Right renal pelvis (tissue), 4 donors: ENCODE measurements at places on chromosomes 11 and 22.
A peak's percentile ranks its signal among the peaks of the same experiment; 100 is the strongest.

- no peak for DNase-seq
Observed at GRCh38 chr11:94754335-94754734, 13.8 kb upstream of the AMOTL1 start.

DNA sequence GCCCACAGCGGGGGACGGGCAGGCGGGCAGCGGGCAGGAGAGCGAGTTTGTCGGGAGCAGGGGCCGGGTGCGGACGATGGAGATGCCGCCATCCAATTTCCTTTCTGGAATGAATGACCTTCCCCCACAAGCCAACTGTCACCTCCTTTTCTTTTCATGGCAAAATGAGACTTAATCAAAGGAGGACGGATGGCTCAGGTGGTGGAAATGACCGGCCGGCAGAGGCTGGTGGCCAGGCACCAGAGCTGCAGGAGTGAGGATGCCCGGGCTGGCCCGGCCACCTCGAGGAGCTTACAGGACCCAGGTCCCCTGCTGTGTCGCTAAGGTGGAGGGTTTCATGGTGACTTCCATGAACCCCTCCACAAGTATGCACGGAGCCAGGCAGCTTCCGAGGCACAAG lies 11.7 kb downstream of the SHISAL1 start:
- no peak for DNase-seq

- DNase-seq, result no peak
Observed at GRCh38 chr11:111372538-111372937, 6.5 kb downstream of the POU2AF1 start.

DNA sequence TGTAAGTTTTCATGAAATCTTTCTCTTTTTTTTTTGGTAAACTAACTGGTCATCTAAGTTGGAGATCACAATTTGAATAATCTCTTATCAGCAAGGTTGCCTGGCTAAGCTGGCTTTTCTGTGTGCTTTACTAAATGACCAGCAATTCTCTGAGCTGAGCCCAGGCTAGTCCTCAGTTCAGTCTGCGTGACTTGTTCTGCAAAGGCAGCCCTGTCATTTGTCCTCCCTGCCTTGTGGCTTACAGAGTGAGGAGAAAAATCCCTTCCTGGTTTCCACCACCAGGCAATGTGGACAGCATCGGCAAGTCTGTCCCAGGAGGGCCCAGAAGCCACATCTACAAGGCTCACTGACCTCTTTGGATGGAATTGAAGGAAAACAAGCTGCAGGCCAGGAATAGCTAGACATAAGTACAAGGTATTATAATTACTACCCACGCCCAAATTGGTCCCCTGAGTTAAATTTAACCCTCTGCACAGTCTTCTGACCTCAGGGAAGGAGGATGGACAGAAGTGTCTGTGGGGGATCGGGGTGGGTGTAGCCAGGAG lies 108.6 kb downstream of the SCN3B start:
- DNase-seq, result no peak

- DNase-seq, result no peak
Observed at GRCh38 chr11:72759468-72759985, 7.3 kb upstream of the ARAP1 start.

DNA sequence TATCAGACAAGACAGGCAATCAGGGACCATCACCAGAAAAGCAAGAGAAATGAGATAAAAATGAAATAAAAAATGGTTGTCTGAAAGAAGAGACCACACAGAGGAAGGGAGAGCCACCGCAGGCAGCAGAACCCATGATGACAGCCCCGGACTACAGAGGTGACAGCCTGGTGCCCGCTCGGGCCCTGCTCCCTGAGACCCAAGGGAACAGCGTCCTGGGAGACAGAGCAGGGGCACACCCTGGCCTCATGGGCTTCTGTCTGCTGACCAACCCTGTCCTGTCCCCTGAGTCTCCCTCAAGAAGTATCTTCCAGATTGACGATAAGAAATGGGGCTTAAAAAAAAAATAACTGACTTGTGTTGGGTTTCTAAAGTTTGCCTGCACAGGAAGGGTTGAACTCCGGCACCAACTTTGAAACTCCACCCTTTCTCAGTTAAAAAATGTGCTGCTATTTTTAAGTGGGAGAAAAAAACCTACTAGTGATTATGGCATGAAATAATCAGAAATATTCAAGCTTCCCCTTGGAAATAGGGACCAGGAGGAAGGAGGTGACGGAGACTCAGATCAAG lies 70.1 kb upstream of the TTLL12 start:
- no peak for DNase-seq

DNA sequence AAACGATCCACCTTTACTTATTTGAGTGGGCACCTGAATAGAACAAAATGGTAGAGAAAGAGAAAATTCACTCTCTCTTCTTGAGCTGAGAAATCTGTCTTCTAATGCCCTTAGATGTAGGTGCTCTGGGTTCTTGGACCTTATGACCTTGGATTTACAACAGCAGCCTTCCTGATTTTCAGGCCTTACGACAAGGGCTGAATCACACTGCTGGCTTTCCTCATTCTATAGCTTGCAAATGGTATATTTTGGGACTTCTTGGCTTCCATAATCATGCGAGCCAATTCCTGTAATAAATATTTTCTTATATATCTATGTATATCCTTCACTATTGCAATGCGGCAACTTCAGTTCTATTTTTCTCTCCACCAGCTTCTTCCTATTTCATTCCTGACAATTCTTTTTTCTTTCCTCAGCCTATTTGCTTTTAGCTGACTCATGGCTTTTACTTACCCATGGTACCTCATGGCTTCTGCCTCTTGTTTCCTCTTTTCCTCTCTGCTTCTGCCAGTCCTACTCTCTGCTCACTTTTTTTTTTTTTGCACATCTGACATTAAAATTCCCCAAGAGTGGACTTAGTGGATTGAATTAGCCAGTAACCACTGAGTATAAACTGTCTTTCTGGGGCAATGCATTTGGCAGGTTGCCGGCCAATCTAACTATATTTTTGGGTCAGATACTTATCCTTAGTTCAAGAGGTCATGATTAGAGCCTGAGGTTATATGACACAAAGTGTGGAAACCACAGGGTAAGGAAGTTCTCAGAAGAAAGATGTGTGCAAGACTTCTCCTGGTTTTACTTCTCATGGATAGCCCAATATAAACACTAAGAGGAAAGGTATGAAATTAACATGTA lies 359.5 kb downstream of the TMEM135 start:
- no peak for DNase-seq

DNA sequence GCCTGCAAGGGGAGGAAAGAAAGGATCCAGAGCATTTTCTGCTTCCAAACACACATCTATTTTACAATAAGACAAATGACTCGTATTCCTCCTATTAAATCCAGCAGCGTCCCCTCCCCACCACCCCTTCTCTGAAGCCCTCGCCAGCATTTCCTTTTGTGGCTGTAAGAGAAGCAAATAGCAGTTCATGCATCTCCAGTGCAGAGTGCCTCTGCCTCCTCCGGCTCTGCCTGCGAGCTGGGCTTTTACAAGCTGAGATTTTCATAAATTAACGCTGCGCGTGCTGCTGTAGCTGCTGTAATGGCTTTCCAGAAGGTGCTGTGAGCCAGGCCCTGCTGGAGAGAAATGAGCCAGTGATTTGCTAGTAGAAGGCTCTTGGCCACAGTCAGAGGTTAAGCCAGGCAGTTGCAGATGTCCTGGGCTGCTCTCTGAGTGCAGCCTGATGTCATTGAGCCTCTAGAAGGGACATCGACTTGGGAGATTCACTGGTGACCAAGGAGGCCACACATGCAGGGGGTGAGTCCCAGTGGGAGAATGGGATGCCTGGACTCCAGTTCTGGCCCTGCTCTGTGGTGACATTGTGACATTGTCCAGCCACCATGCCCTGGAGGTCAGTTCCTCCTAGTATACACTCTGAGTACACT lies 134.5 kb upstream of the NAV2 start:
- DNase-seq, result no peak

DNA sequence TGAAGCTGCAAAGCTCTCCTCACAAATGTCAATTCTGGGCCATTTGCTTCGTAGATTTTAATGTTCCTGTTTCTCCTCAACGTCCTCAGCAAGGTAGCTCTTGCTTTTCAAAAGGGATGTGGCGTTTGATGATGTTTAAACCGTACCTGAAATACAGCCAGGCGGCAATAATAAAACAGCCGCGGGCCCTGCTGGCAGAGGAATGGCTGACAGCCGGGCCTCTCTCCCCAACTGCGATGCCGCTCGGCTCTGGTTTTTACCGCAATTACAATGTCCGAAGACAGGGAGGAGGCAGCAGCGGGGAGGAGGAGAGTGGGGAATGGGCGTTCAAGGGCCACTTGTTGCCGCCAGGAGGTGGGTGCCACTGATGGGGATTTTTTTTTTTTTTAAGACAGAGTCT lies 27.5 kb downstream of the MACROD1 start:
- DNase-seq, result no peak

- DNase-seq, result no peak
Observed at GRCh38 chr11:47616726-47617416, 22.7 kb upstream of the C1QTNF4 start.

- no peak for DNase-seq
Observed at GRCh38 chr11:12069066-12069676, 41.2 kb upstream of the MICAL2 start.

DNA sequence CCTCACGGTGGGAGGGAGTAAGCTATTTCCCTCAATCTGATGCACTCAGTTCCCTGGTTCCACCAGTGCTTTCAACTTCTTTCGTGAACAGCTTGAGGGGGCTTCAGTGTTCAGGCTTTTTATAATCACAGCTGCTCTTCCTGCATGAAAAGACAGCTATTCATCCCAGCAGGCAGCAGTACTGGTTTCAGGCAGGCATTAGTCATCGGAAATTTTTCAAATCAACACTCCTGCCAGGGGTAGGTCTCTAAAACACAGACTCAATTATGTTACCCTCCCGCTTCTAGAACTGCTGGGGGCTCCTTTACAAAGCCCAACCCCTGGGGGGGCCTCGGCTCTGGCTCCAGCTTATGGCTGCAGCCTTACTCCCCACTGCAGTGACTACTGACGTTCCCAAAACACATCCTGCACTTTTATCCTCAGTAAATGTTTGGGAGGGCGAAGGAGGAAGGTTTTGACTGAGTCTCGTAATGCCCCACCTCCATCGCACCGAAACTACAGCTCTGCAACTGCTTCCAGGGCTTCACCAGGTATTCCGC lies 5.8 kb downstream of the POLDIP3 start:
- DNase-seq, result no peak

DNA sequence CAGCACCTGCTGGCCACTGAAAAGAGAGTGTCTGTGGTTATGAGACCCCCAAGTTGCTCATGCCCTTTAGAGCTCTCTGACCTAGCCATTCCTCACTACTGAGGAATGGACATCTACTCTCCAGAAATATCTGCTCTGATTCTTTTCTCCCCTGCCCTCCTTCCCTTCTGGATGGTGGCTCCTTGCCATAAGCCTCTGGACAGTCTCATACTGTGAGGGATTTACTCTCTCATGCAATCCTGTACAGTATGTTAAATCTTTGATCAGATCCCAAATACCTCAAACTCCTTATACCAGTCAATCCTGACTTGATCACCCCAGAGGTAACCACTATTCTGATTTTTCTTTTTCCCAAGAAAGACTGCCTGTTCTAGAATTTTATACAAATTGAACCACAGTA lies 80.7 kb downstream of the ARHGAP20 start:
- no peak for DNase-seq

GRCh38 chr11:70547821-70548670 lies 149.7 kb downstream of the CTTN start:
- no peak for DNase-seq

DNA sequence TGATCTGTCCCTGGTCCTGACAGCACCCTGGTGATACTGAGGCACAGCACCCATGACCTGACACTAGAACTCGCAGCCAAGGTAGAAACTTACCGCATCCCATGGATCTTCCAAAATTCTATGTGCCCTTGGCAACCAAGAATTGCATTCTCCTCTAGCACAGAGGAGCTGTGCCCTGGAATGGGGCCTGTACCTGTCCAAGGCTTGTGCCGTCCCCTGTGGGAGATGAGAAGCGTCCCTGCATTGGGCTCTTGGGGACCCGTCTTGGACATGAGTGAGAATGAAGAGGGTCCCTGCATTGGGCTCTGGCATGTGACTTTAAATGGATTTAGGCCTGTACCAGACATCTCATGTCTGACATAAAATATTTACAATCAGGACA lies 67.1 kb downstream of the GGTLC2 start:
- DNase-seq, result no peak

DNA sequence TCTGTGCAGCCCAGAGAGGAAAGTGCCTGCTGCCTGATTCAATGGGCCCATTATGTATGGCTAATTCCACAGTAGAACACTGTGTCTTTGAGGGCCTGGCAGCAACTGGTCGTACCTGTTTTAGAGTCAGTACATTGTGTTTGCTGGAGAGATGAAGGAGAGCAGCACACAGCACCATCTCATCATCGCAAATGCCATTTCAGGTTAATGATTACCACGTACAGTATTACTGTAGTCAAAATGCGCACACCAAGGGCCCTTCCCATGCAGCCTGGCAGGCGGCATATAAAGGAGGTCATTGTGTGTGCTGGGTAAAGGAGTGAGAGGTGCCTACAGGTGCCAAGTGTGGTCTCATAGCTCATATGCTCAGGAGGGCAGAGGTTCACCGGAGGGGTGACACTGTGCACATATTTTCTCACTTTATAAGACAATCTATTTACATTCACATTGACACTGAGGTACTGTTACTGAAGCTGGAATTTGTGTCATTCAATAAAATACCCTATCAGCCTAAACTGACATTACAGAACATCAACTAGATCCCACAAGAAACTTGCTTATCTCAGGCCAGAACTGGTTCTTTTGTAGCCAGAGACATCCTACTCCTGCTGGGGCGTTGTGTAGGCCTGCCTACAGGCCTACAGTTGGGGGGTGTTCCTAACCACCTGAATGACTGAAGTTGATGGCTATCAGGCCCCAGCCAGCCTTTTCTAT lies 90.4 kb downstream of the APIP start:
- DNase-seq, result peak; percentile 61

DNA sequence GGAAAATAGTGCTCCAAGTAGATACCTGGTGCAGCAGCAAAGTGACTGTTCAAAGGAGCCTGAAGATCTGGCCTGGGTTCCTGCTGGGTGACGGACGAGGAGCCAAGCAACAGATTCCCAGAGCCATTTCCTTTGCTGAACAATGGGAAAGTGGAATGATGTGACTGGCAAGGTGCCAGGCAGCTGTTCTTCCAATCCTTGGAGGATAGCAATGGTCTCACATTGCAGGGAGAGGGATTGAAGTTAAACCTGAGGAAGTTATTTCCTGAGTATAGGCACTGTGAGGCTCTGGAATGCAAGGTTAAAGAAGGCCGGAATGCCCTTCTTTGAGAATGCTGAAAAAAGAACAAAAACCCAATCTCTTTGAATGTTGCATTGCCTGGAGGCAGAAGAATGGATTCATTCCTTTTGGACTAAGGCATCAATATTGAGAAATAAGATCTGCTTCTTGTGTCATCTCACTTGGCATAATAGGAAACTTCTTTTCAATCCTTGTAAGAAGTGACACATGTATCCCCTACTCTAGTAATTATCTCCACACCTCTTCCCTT lies 223.8 kb downstream of the BLID start:
- DNase-seq, result no peak
